ENCODE measurements at places on chromosomes 4 and X. TPM values are rescaled to one million over a fixed set of nuclear protein-coding genes. Genes with fewer than 3 reads are reported as not detected.

The RHOXF2 gene
- not detected for total RNA-seq

GRCh38 chr4:30716681-30717207 lies 3.4 kb upstream of the PCDH7 start:
- no peaks in the 10 kb centered on the region for H3K36me3 ChIP-seq
- H3K27me3 ChIP-seq, result peaks cover 37% of the 10 kb centered on the region
- peak overlapping the region; percentile 92 for H3K4me3 ChIP-seq
- peaks cover 36% of the 10 kb centered on the region for H3K4me1 ChIP-seq

DNA sequence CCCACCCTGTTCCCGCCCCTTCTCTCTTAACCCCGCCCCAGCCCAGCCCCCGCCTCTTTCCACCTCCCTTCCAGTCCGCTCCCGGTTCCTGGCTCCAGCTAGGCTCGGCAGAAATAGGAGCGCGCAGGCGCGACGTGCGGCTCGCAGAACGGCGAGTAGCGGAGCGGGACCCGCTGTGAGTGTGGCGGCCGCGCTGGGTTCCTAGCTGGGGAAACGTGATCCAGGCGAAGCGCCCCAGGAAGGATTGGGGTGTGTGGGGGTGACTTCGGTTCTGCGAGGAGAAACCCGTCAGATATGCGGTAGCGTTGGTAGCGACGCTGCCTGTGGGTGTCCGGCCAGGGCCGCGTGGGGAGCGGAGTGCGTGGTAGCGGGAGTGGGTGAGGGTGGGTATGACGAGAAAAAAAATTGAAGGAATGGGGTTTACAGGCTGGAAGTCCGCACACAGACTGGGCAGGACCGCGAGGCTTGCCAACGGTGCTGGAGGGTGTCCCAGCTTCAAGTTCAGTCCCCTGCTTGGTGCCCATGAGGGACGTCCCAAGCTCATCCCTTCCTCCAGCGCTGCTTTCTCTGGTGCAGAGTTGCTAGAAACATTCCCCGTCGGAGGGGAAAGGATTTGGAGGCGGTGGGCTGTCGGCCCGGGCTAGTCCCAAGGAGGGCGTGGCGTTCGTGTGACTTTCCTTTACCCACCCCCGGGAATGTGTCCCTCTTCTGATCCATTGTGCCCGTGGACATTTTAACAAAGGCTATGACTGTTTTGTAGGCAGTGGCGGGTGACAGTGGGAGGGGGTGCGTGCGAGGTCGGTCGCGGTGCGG lies at the start of gene PRRG1:
Gene PRRG1, plus strand, starts transcription at position 144 of the 813 bp plus-strand sequence. CDS start 56,886 bp downstream, outside the sequence.
- no peaks in the 10 kb centered on the region for H3K27me3 ChIP-seq
- DNase-seq, result peak; percentile 61
- H3K4me3 ChIP-seq, result peak within 1 kb of the TSS; percentile 97
- H3K36me3 ChIP-seq, result no peaks in the 10 kb centered on the region
- peak within 1 kb of the TSS; percentile 98 for H3K27ac ChIP-seq

The XK gene
- total RNA-seq, result 0.12 TPM

GRCh38 chrX:79601341-79602131 lies 234.4 kb upstream of the ITM2A start:
- H3K36me3 ChIP-seq, result no peaks in the 10 kb centered on the region
- no peaks in the 10 kb centered on the region for H3K4me1 ChIP-seq
- no peak for DNase-seq
- no peak overlapping the region for H3K27ac ChIP-seq

DNA sequence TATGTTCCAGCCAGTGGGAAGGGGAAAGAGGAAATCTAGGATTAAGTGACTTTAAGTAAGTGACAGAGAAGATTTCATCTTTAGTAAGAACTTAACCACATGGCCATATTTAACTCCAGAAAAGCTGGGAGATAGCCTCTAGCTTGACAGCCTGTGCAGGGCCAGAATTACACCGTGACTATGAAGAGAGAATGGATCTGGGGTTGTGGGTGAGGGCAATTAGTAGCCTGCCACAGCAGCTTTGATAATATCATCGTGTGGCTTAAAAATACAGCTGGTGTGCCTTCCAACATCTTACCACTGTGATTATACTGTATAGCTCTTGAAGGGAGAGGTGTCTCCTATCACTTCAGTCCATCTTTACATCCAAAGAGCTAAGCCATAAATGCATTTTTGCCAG lies 57.6 kb upstream of the TBC1D9 start:
- H3K27ac ChIP-seq, result peak overlapping the region; percentile 8
- no peak for DNase-seq
- no peaks in the 10 kb centered on the region for H3K4me1 ChIP-seq

DNA sequence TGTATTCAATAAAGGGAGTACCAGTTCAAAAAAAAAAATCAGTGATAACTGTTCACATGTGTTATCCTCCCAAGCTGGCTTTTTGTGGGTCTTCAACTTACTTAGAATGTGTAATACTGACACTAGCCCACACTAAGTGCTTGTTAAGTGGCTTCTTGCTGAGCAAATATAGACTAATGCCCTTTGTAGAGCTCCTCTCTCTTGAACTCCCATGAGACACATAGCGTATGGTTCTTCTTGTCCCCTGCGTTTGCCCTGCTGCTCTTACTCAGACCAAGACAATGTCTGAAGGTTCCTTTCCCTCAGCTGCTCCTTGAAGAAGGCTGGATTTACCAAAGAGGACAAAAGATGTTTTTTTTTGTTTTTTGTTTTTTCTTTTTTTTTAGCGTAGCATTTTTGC lies 110.9 kb downstream of the FRAS1 start:
- H3K27me3 ChIP-seq, result no peaks in the 10 kb centered on the region
- H3K4me3 ChIP-seq, result no peak overlapping the region
- H3K36me3 ChIP-seq, result no peaks in the 10 kb centered on the region
- no peak for DNase-seq
- H3K4me1 ChIP-seq, result peaks cover 10% of the 10 kb centered on the region

The DNAAF6 gene
- not detected for total RNA-seq

DNA sequence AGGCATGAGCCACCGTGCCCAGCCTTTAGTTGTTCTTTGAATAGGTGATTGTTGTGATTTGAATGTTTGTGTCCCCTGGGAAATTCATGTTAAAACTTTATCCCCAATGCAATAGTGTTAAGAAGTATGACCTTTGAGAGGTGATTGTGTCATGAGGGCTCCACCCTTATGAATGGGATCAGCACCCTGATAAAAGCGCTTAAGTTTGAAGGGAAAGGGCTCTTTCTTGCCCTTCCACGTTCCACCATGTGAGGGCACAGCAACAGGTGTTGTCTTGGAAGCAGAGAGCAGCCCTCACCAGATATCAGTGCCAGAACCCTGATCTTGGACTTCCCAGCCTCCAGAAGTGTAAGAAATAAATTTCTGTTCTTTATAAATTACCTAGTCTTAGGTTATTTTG lies 33.7 kb upstream of the RP2 start:
- no peaks in the 10 kb centered on the region for H3K4me1 ChIP-seq
- H3K4me3 ChIP-seq, result no peak overlapping the region
- DNase-seq, result no peak
- H3K27ac ChIP-seq, result no peak overlapping the region

- no peaks in the 10 kb centered on the region for H3K36me3 ChIP-seq
- DNase-seq, result no peak
- no peak overlapping the region for H3K27ac ChIP-seq
Measured at GRCh38 chrX:34521563-34521962, 135.5 kb downstream of the TMEM47 start.

DNA sequence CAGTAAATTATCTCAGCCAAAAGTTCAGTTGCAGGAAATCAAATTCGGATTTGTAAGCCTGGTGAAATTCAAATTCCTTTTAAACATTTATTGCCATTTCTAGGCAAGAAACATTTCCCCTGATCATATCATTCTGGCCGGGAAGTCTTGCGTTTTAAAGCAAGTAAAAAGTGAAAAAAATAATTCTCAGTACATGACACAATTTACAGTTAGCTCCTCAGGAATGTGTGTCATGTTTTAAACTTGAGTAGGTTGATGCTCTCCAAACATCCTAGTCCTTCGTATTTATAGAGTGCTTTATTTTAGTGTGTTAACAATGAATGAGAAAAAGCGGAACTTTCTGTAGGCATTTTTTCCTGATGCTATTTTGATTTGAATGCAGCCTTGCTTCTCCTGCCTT lies 158.3 kb upstream of the SCML1 start:
- peaks cover 42% of the 10 kb centered on the region for H3K4me1 ChIP-seq
- no peak overlapping the region for H3K27ac ChIP-seq
- no peaks in the 10 kb centered on the region for H3K36me3 ChIP-seq
- no peak overlapping the region for H3K4me3 ChIP-seq
- no peak for DNase-seq

- peak overlapping the region; percentile 92 for H3K27ac ChIP-seq
- peak overlapping the region; percentile 97 for H3K4me3 ChIP-seq
- H3K27me3 ChIP-seq, result no peaks in the 10 kb centered on the region
Measured at GRCh38 chr4:165111906-165112367, 723 bp downstream of the TMEM192 start.

DNA sequence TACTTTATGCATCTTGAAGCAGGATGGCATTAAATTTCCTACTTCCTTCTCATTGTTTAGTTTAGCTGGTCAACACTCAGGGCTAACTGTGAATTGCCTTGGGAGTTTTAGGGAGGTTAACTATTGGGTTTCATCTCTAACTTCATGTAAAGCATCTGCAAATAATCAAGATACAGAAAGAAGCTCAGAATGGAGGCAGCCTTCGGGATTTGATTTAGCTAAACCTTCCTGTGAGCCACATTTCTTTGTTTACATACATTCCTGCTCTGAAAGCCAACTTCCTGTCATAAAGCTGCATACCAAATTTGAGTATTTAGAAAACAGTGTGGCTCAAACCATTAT lies 131.7 kb upstream of the PCDH18 start:
- no peak for DNase-seq
- H3K27ac ChIP-seq, result peak overlapping the region; percentile 85
- no peaks in the 10 kb centered on the region for H3K27me3 ChIP-seq

GRCh38 chr4:139841464-139842195 lies 176.0 kb downstream of the MGST2 start:
- H3K27ac ChIP-seq, result peak overlapping the region; percentile 45
- H3K4me3 ChIP-seq, result peak overlapping the region; percentile 30
- no peaks in the 10 kb centered on the region for H3K27me3 ChIP-seq
- no peak for DNase-seq

DNA sequence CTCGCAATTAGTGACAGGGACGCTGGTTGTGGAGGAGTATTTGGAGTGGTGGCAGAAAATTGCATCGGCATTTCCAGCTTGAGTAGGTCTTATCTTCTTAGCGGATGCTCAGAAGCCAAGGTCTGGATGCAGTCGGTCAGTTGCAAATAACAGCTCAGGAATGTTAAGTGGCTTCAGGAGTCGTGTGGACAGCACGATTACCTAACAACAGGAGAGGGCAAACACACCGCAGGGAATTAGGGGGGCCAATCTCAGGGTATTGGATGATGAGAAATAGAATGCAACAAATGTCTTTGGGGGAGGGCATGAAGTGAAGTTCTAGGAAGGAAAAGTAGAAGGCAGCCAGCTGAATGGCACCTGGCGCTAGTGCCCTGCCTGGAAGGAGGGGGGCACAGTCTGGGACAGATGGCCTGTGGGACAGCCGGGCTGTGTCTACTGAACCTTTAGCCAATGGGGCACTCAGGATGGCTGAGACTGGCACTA lies 11.8 kb downstream of the RASL11B start:
- H3K36me3 ChIP-seq, result no peaks in the 10 kb centered on the region
- no peak overlapping the region for H3K27ac ChIP-seq
- H3K4me3 ChIP-seq, result no peak overlapping the region
- H3K4me1 ChIP-seq, result peaks cover 28% of the 10 kb centered on the region

The BTK gene
- not detected for total RNA-seq

GRCh38 chrX:109357706-109358105 lies 124.2 kb downstream of the GUCY2F start:
- no peaks in the 10 kb centered on the region for H3K36me3 ChIP-seq
- no peak overlapping the region for H3K27ac ChIP-seq
- no peak for DNase-seq
- no peaks in the 10 kb centered on the region for H3K4me1 ChIP-seq
- H3K27me3 ChIP-seq, result no peaks in the 10 kb centered on the region

The TLR1 gene
- total RNA-seq, result not detected

GRCh38 chr4:116275006-116275405 lies 810.4 kb downstream of the TRAM1L1 start:
- DNase-seq, result no peak
- no peak overlapping the region for H3K27ac ChIP-seq
- no peaks in the 10 kb centered on the region for H3K27me3 ChIP-seq
- H3K4me3 ChIP-seq, result no peak overlapping the region
- no peaks in the 10 kb centered on the region for H3K36me3 ChIP-seq
- H3K4me1 ChIP-seq, result no peaks in the 10 kb centered on the region

- H3K36me3 ChIP-seq, result peaks cover 13% of the 10 kb centered on the region
- no peaks in the 10 kb centered on the region for H3K27me3 ChIP-seq
- DNase-seq, result no peak
- H3K27ac ChIP-seq, result no peak overlapping the region
Measured at GRCh38 chrX:130261296-130261893, 7.3 kb downstream of the ZNF280C start.

DNA sequence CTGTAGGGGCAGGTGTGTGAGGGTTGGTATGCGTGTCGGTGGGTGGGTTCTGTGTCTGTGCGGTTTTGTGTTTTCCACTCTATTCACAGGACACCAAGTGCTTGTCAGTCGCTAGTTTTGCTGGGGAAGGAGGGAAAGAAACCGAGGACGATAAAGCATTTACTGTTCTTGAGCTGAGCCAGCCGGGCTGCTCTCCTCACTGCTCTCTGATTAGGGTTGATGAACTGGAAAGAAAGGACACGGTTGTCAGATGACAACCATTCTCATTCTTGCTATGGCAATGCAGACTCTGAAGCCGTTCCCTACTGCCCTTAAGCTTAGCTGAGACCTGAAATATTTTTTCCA lies 832 bp downstream of the EGFL6 start:
- H3K27me3 ChIP-seq, result peaks cover 49% of the 10 kb centered on the region
- peak overlapping the region; percentile 61 for H3K4me3 ChIP-seq
- no peaks in the 10 kb centered on the region for H3K36me3 ChIP-seq
- peaks cover 5% of the 10 kb centered on the region for H3K4me1 ChIP-seq
- DNase-seq, result no peak
- H3K27ac ChIP-seq, result no peak overlapping the region

All from neural crest cell (in vitro differentiated cells).